ENCODE measurements at places on chromosomes 4 and X.
A peak's percentile ranks its signal among the peaks of the same experiment; 100 is the strongest.

- DNase-seq: no peak
Observed at GRCh38 chr4:185341841-185342240, 53.9 kb downstream of the LRP2BP start.

DNA sequence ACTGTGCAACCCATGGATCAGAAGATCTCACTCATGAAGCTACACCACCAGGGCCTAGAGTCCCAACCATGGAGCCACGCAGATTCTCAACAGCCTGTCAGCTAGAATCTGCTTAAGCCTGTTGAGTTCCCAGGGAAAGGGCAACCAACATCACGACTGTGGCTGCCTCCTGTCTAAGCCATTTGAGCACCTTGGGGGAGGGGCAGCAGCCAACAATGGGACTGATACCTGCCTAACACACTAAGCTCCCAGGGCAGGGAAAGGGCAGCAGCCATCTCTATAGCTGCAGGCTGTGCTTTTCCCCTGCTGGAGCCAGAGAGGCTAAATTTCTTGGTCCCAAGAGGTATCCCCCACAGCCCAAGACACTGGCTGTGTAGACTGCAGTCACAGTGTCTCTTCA lies 96.5 kb upstream of the TCEAL2 start:
- no peak for DNase-seq

DNA sequence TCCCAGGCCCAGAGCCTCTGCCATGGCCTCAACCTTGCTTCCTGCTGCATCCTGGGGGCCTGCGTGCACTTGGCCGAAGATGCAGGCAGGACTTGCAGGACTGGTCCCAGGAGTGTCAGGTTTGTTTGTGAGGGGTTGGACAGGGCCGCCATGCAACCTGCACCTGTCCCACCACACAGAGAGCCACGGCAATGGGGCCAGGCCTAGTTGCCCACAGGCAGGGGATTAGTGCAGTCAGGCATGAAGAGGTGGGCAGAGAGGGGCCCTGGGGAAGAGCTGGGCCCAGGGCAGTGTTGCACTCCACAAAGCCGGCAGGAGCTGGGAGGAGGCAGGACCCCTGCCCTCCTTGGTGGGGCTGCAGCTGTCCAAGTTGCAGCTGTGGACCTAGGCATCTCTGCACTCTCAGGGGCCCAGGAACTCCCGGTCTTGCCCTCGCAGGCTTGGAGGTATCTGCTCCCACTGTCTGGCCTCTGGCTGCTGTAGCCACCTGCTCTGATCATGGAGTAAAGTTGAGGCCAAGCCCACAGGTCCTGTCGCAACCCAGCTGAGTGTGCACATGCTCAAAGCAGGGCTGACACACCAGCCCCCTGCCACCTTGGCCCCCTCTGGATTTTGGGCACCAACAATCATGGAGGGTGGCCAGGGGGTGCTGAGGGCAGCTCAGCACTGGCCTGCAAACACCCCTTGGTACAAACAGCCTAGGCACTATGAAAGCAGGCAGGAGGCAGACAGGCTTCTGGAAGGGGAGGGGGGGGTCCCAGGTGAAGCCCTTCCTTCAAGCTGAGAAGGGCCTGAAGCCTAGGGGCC lies 190.4 kb upstream of the PCDH10 start:
- DNase-seq: no peak

GRCh38 chr4:81896936-81897335 lies 425.2 kb upstream of the RASGEF1B start:
- DNase-seq: no peak

DNA sequence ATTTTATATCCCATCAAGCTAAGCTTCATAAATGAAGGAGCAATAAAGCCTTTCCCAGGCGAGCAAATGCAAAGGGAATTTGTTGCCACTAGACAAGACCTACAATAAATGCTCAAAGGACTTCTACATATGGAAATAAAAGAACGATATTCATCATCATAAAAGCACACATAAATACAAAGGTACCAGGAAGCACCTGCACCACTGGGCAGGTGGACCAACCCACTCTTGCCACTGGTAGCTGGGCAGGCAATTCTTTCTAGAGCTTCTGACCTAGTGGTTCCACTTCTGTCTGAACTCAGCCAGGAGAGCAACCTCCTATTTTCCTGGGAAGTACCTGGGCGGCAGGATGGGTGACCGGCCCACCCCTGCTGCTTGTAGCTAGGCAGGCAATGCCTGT lies 237.2 kb upstream of the ITM2A start:
- DNase-seq: no peak

GRCh38 chrX:119756926-119757635 lies 1.3 kb upstream of the SOWAHD start:
- no peak for DNase-seq

- peak; percentile 39 for DNase-seq
Observed at GRCh38 chr4:21900211-21900610, 48.4 kb downstream of the KCNIP4 start.

GRCh38 chrX:91279479-91279878 lies 155.2 kb upstream of the PABPC5 start:
- no peak for DNase-seq

DNA sequence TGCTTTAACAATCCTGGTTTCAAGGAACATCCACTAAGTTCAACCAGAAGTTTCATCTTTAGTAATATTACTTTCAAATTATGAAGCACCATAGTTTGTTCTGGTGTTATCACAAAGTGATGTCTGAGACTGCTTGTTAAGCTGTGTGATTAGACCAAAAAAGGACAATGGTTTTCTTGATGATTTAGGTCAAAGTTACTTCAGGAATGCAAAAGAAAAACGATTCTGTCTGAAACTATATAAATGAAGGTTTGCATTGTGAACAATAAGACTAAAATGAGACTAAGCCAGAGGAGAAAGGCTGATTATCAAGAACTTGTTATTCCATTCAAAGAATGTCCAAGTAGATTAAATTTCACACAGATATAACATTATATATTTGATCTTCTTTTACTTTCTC lies 122.4 kb upstream of the ETNPPL start:
- no peak for DNase-seq

DNA sequence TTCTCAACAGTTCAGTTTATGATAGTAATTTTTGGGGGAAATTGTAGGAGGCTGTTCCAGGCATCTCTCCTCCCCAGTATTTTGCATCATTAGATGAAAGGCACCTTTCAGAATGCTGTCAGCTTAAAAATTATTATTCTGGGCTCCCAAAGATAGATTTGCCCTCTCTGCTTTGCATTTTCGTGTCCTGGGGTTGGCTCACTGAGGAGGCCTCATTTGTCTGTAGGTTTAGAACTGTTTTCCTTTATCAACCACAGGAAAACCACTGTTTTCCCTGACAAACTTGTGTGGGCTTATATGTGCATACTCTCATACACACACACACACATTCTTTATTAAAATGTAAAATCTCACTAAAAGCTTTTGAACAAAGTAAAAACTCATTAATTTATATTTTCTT lies 197.2 kb upstream of the VCX3A start:
- DNase-seq: no peak

DNA sequence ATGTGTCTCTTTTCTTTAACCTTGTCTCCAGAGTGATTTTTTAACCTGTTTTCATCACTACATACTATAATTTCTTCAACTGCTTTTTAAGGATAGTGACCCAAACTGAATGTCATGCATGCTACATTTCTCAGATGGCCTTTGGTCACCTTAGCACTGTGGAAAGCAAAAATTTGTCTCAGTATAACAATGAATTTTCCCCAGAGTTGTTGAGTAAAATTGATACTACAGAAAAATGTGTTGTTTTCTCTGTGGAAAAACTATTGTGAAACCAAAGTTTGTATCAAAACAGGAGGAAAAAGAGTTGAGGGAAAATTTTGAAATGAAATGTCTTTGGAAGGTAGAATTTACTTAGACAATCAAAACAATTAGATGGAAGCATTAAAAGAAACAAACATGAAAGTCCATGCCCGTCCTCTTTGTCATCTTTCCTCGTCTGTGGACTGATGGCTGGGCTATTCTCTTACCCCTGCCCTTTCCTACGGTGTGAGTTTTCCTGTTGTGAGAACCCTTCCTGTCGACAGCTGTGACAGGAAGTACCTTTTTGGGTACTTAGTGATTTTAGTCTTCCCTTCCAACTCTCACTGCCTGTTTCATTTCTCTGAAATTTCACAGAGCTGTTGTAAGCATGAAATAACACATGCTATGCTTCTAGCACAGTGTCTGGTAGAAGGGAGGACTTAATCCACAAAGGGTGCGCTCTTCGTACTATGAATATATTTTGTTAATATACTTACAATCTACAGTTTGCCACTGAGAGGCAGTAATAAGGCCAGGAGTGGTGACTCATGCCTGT lies 50.8 kb downstream of the LRP2BP start:
- no peak for DNase-seq

- DNase-seq: no peak
Observed at GRCh38 chr4:6655924-6656323, 15.4 kb downstream of the MRFAP1 start.

- peak; percentile 34 for DNase-seq
Observed at GRCh38 chr4:181661923-181662322, 581.3 kb upstream of the TENM3 start.

GRCh38 chr4:77177199-77177598 lies 20.2 kb downstream of the CCNG2 start:
- DNase-seq: no peak

- no peak for DNase-seq
Observed at GRCh38 chr4:171928336-171928735, 115.1 kb downstream of the GALNTL6 start.

DNA sequence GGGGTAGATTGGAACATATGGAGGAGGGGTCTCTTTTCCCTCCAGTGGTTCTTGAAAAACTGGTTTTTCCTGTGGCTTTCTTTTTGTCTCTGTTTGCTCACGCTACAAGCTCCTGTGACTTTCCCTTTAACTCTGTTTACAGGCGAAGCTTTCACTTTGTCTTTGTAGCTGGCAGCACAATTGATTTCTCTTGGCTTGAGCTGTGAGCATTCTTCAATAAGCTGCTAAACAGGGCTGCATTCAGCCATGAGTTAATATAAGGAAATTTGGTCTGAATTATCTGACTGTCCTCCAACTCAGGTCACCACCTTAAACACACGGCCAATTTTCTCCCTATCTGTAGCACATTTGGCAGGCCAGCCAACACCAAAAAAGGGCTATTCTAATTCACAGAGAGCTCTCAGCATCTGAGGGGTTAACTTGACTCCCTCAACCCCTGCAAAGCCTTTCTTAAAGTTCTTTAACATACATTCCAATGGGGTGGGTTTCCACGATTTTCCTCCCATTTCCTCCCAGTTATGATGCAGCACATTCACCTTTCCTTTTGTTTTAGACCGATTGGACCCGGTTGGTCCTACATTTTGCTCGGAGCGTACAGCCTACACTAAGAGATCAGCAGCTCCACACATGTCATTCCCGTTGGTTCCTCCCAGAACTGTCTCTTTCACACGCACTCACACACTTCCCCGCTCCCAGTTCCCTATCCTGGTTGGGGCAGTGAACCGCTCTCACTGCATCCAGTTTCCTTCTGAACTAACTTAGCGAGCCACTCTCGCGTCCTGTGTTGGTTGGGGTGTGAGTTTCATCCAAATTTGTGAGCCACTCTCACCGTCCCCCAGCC lies 45.4 kb downstream of the UGT2A3 start:
- no peak for DNase-seq

GRCh38 chr4:154807042-154807630 lies 26.1 kb downstream of the RBM46 start:
- peak; percentile 67 for DNase-seq

- DNase-seq: no peak
Observed at GRCh38 chr4:90174621-90175023, 47.4 kb downstream of the CCSER1 start.

DNA sequence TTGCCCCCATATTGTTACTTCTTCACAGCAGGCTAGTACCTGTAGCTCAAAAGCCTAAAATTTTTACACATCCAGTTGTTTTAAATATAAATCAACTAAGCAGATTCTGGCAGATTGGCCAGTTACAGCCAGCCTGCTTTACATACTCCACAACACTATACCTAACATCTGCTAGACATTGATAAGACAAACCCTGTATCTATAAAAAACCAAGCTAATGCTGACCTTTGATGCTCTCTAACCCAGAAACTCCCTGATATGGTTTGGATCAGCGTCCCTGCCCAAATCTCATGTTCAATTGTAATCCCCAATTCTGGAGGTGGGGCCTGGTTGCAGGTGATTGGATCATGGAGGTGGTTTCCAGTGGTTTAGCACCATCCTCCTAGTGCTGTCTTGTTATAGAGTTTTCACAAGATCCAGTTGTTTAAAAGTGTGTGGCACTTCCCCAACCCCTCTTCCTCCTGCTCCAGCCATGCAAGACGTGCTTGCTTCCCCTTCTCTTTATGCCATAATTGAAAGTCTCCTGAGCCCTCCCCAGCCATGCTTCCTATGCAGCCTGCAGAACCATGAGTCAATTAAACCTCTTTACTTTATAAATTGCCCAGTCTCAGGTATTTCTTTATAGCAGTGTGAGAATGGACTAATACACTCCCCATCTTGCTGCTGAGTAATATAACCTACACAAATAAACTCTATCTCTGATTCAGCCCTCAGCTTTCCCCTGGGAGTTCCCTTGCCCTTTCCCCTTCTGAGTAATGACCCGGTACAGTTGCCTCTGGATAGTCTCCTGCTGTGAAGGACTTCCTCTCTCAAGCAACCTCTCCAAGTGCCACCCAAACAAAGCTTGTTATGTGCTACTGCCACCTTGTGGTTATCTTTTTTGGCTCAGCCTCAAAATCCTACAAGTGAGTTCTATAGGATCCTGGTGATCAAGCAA lies 39.6 kb downstream of the ZCCHC13 start:
- DNase-seq: peak; percentile 98

GRCh38 chr4:139933541-139933940 lies 220.4 kb downstream of the MAML3 start:
- DNase-seq: no peak

DNA sequence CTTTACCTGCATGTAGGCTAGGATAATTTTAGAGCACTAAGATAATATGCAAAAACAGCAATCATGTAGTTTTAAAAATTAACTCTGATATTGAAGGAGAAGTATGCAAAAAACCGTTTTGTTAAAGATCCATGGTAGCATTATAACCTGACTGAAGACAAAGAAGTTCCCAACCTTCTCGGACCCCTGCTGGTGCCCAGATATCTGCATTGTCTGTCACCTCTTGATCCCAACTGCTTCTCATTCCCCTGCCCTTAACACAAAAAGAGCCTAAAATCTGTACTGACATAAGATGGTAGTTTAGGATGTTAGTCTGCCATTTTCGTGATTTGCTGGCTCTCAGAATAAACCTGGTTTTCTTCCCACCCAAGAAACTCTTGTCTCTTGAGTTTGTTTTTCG lies 61.5 kb upstream of the UCP1 start:
- no peak for DNase-seq

Data from fibroblast of mammary gland (primary cell).